GM12878 (cell line): ENCODE measurements at places on chromosomes 4 and X.

GRCh38 chr4:123305736-123306135, 90.9 kb upstream of the SPRY1 start:
- DNase-seq = no peak

GRCh38 chr4:132572210-132572609, 576.9 kb upstream of the PCDH10 start:
- no peak for DNase-seq

DNA sequence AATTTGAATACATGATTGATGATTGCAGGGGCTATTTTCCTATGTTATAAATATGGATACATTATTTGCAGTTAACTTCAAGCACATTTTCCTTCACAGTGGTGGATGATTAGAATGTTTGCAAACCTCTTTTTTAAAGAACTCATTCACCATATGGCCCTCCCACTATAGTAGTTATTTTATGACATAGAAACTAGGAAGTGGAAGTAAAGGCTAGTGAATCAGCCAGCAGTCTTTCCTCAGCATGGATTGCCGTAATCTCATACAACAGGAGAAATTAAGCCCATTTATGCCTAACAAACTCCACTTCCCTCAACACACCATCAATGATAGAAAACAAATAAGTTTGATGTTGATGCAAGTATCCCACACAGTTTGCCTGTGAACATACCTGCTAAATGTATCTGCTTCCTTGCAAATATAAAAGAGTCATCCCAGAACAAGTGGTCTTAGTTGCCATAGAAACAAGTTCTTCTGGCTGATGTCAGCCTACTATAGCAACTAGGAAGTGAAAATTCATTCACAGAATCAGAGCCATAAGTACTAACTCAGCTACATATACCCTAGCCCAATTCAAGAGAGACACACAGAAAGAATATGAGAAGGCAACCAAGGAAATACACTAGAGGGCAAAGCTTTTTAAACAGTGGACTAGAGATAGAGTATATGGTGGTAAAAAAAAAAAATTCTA, 100.9 kb upstream of the RADX start:
- DNase-seq = no peak

DNA sequence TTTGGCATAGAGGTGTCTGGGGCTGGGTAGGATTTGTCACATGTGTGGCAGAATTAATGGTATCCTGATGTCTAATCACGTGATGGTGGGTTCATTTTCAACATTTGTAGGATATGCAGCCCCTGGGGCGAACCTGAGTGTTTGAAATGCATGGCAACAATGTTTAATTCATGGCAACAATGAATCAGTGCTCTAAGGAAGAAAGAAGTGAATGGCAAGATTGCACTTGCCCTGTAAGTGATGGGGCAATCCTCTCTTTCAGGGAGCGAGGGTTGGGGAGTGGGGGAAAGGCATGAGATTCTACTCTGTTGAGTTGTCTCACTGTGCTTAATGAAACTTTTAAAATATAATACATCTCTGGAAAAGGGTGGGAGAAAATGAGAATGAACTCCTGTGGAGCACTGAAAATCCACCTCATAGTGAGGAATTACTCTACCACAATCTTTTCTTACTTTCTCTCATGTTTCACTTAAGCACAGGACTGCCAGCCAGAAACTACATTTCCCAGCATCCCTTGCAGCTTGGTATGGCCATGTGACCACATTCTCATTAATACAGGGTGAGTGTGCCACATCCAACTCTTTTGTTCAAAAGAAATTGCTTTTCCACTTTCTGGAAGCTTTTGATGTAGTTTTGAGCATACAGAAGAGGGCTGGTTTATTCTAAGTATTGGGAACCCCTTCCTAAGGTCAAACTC, 64.0 kb upstream of the PGM2 start:
- no peak for DNase-seq

- no peak for DNase-seq
These were observed 64.7 kb downstream of the DHX15 start for GRCh38 chr4:24519649-24520048.

GRCh38 chr4:6548201-6548881, 26.6 kb upstream of the MAN2B2 start:
- DNase-seq = no peak

DNA sequence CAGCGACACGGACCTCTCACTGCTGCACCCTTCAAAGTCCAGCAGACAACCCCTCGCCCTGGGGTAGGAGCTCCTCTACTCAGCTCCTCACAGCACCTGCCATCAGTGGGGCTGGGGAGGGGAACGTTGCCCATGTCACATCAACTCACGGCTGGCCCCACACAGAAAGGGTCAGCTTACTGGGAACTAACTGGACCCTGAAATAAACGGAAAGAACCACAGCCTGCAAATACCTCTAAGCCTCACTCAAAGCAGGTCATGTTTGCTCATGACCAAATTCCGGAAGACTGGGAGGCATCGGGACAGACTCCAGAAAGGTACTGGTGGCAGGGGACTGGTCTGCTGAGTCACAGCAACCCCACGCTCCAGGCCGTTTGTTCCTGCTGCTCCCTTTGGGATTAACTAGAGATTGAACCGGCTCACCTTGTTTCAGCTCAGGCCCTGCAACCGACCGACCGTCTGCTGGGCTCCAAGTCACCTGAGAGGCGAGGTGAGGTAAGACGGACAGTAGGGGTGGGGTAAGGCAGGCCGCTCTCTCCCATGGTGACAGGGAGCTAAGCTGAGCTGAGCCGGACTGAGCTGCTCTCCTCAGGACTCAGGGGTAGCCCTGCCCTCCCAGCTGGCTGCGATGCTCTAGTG, 5.6 kb downstream of the G6PD start:
- no peak for DNase-seq

DNA sequence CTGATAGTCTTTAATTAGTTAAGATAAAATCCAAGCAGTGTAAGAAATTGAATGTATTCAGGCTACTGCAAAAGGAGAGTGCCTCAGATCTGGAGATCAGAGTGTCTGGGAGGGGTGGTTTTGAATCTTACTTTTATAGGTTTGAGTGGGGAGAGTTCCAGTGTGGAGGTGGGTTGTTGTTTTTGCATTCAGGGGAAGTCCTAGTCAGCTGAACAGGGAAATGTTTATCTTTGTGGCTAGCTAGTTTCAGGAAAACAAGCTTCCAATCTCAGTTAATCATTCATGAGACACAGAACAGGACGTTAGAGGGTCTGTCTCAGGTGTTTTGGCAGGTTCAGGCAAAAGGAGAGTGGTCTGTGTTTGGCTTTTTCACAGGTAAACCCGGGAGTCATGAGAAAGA, 26.0 kb downstream of the ZNF81 start:
- DNase-seq = no peak

- no peak for DNase-seq
These were observed 131.2 kb upstream of the STX18 start for GRCh38 chr4:4673070-4673469.

DNA sequence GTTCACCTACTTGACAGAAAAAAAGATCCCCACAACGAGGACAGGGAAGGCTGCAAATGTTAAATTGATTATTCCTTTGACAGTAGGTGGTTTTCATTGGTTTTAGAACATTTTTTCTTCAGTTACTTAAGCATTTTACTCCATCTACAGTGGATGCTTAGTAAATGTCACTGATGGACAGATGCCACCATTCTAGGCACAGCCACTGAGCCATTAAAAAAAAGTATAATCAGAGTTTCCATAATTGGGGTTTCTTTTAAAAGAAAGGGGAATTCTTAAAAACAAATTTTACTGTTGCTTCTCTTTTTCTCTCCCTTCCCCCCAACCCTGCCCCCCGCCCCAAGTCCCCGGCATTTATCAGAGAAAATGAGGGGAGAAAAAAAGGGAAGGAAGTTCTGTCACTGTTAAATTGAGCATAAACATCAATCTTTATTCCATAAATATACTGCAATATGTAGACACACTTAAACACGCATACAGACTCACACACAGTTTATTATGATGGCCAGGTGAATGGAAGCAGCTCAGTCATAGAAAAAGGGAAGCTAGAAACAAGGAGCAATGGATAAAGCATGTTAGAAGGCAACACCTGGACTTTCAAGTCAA, 79.7 kb upstream of the PRPS2 start:
- no peak for DNase-seq

GRCh38 chr4:4776335-4776734, 83.1 kb upstream of the MSX1 start:
- DNase-seq = no peak

DNA sequence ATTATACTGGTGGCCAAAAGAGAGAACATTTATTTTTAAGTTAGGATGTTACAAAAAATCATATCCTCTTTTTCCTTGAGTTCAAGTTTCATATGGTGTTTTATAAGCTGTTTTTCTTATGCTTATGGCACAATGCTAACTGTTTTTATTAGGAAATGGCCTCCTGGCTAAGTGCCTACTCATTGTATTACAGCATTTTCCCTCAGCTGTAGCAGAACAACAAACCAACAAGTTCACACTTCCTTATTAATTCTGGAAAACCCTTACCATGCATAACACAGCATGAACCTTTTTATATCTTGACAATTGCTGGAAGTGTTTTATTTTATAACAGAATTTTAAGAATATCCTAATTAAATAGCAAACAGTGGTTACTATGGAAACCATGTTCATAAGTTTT, 165.8 kb downstream of the GASK1B start:
- no peak for DNase-seq

GRCh38 chrX:103640401-103641155, 11.8 kb downstream of the TCEAL1 start:
- DNase-seq = no peak

- no peak for DNase-seq
These were observed 39.3 kb downstream of the DOCK11 start for GRCh38 chrX:118534716-118535493.

DNA sequence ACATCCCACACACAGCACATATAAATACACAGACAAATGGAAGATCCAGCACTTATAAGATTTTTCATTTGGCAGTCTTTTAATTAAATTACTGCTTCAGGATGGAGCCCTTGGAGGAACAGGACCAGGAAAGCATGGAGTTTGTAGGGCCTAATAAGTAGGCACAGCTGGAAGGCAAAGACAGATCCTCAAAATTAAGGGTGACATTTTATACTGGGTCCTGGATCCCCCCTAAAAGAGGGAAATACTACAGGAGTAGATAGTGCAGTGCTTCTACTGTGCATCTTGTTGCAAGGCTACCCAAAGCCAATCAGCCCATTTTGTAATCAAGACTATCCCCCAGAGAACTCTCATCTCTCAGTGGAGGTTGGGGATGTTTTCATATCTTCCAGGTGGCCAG, 1860.7 kb upstream of the PCDH10 start:
- DNase-seq = no peak

DNA sequence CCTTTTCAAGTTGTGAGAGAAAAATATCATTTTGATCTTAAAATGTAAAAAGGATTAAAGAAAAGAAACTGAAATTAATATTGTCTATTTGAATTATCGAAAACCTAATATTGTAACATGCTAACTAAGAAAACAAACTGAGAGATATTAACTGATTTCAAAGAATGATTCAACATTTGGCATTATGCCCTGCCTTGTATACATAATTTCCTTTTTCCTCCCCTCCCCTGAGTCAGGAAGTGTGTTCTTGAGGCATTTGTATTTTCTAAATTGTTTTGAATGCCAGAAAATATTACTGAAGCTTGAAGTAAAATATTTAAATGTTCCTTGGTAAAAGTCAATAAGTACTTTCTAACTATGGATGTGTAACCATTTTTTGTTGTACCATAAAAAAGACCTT, 49.4 kb downstream of the RPS6KA3 start:
- no peak for DNase-seq

- DNase-seq = no peak
These were observed 516.3 kb upstream of the ATOH1 start for GRCh38 chr4:93312299-93312698.

GRCh38 chr4:83356899-83357661, 22.4 kb upstream of the HPSE start:
- DNase-seq = no peak

DNA sequence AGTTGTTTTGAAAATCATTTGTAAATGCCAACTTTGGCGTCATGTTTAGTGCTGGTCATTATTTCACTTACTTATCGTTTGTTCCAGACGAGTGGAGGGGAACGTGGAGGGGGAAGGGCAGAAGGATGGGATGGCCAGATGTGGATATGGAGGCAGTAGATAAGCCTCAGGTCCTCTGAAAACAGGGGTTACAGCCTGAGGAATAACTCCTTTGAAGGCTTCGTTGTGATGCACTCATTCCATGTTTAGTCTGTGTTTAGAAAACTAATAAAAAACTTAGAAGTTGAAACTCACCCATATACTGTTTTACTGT, 1.1 kb downstream of the MOB1B start:
- no peak for DNase-seq

DNA sequence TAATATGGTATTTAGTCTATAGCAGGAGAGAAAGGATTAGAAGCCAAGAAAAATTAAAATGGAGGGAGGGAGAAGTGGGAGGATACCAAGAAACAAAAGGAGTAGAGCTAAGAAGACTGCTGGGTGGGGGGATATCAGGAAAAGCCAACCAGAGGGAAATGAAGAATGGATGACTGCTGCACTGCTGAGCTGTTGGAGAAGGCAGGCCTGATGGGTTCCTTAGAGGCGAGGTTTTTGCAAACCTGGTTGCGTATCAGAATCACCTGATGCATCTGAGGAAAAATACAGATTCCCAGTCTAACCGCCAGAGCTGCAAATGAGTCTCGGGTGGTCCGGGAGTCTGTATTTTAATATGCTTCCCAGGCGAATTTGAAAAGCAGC, 1.5 kb downstream of the PGRMC1 start:
- no peak for DNase-seq

- DNase-seq = no peak
These were observed 25.9 kb downstream of the METAP1 start for GRCh38 chr4:99021386-99021785.

DNA sequence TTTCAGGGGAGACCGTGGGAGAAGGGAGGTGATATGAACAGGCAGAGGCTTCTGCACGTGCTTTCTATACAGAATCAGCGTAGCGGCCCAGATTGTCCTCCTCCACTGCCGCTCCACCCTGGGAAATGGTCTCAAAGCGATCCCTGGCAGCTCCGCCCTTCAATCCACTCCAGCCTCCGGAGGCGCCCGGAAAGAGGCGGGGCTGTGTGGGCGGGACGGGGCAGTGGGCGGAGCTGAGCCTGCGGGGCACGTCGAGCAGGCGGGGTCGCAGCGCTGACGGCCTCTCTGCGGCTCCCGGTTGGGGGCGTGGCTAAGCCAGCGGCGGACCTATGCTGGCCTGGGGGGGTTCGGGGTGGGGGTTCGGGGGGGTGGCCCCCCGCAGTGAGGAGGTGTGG, 210 bp upstream of the SMIM10L2A start:
- DNase-seq = peak; percentile 19

- peak; percentile 91 for DNase-seq
These were observed 8.0 kb downstream of the OFD1 start for GRCh38 chrX:13742397-13743176.

- DNase-seq = no peak
These were observed 12.4 kb downstream of the YIPF6 start for GRCh38 chrX:68511255-68511654.

- no peak for DNase-seq
These were observed 7.4 kb upstream of the HPRT1 start for GRCh38 chrX:134452596-134452995.

GRCh38 chrX:78129714-78130113, 9.7 kb downstream of the TAF9B start:
- no peak for DNase-seq

DNA sequence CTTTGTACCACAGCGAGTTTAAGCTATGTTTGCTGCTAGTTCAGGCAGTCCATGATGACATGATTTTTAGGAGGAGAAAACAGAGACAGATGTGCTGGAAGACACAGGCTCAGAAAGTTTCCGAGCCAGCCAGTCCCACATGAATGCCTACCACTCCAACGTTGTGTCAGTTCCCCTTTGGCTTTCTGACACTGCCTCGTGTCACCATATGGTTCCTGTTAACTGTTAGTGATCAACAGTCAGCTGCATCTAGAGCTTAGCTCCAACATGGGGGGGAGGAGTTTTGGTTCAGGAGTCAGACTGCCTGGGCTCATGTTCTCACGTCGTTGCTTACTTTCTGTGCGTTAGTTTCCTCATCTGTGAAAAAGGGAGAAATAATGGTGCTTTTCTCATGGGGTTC, 343.7 kb downstream of the MID1IP1 start:
- DNase-seq = no peak
